Epithelial cell of esophagus (primary cell): ENCODE measurements at places on chromosomes 7 and 10.

GRCh38 chr7:75729851-75730274 lies 8.9 kb downstream of the HIP1 start:
- no peak for DNase-seq

DNA sequence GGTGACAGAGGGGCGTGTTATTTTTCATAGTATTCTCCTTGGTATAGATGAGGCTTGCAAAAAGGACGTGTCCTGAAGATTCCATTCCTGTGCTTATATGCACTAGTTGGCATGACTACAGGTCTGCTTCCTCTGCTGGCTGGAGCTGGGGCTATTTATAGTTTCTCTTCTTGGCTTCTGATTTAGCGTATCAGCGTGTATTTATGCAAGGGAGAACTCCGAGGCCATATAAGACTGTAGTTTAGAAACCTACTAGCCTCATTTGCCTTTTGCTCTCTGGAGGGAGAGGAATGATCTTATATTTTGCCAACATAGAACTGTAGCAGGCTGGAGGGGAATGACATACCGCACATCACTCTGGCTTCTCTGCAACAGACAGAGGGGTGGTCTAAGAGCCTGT lies 39.7 kb downstream of the CACNB2 start:
- no peak for DNase-seq

DNA sequence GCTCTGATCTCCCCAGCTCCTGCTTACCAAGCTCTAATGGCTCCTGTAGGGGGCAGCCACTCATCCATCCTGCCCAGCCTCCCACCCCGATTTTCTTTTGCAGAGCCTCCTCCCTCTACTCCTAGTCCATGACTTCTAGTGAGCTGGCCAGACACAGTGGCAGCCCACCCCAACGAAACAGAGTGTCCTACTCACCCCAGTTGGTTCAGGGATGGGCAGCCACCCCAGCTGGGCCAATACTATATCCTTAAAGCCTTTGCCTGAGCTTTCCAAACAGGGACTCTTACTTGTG lies 77.1 kb downstream of the GRID1 start:
- DNase-seq = no peak

DNA sequence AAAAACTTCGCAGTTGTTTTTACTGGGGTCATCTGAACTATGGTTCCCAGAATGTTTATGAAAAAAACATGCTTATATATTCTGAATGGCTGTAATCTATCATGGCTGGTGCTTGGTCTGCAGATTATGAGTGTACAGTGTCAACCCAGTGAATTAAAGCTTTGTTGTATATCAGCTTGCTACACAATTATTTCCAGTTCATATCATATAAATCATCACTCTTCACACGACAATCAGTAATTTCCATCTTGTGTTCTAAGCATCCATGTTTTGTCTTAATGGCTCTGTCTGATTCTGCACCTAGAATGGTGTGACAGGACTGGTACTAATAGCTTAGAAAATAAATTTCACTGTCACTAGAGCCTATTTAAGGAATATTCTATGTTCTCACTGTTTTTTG lies 83.6 kb downstream of the CABCOCO1 start:
- no peak for DNase-seq

DNA sequence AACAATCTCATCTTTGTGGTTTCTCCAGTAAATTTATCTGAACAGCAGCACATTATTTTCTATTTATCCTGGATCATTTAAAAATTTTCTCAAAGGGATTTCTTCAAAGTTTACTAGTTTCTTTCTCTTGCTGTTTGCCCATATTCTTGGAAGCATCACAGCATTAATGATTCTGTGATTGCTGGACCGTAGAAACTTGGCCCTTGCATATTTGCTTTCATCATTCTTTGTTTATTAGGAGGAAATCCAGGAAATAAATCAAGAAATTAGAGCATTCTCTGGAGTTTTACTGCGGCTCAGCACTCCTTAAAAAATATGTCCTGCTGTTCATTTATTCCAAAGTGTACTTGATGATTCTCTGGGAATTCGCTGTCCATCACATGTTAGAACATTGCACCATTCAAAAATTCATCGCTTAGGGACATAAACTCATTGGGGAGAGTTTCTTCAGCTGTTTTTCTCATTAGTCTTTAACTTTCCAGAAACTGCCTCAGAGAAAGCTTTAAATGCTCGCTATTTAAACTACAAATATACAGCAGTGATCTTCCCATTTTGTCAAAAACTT lies 264.0 kb upstream of the CDC14C start:
- no peak for DNase-seq

DNA sequence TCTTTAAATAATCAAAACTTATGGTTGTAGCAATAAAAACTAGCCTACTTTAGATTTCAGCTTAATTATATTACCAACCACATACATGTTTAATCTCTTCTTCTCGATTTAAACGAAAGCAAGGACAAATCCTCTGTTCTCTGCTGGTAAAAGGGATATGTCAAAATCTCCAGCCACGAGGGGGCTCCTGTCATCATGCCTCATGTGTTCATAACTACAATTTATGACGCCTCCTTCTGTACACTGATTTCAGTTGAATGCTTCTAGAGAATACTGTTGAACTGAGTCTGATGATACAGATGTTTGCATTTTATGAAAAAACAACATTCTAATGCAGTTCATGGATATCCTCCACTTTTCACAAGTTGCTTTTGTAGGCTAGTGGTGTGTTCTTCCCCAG lies 220.0 kb upstream of the DPP6 start:
- no peak for DNase-seq

DNA sequence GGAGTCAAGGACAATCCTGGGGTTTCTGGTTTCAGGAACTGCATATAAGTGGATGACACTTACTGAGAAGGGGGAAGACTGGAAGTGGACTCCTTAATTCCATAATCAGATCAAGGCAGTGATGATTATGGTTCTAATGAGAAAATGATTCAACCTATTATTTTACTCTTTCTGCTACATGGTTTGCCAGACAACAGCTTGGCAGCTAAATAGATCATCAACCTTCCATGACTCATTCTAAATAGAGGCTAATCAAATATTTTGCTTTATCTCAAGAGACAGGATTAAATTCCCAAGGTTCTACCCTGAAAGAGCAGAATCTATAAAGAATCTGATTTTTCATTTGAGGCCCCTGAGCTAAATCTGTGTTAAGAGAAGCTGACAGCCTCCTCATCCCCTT lies 46.3 kb downstream of the CNNM1 start:
- no peak for DNase-seq

DNA sequence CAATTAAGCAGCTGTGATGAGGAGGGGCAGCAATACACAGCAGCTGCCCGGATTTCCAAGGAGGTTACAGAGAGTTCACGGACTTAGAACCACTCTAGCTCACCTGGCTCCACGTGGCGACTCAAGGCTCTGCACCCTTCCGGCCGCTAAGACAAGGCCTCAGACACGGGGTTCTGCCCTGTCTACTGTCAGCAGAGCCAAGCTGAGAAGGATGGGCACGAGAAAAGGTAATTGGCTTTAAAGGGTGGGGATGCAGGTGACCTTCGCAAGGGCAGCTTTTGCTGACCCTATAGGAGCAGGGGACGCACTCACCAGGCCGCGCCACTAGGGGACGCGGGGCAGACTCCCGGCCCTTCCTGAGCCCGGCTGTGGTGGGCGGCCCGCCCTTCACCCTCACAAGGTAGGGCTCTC lies 152.4 kb downstream of the KIF20B start:
- DNase-seq = no peak

DNA sequence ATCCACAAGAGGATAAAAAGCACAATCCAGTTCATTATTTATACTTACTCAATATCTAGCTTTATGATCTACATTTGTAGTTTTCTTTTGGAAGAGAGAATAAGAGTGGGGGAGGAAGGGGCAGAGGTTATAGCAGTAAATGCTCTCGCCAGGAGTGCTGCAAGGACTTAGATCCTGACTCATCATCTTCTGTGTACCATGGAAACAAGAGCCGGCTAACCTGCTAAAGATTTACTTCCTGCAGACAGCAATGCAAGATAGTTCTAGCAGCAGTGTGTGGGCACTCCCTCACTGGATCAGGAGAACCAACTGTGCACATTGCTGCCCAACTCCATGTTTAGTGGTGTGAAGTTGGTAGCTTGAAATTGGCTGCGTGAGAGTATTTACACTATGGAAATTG lies 47.7 kb upstream of the TRIL start:
- DNase-seq = peak; percentile 69

- no peak for DNase-seq
Observed at GRCh38 chr10:95988702-95989101, 54.7 kb upstream of the CCNJ start.

DNA sequence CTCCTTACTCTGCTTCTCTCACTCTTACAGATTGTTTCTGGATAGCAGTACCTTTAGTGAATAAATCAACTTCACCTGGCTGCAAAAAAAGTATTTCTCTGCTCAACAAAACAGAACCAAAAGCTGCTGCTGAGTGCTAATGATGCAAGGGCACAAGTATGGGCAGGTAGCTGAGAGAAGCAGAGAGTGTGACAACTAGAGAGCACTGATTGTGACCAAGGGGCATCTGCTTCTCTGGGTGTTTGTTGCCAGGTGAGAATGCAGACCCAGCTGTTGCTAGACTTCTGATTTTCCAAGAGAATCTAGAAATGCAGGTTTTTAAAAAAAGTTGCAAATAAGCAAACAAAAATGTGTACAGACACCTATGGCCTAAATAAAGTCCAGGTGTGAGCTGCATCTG lies 25.3 kb upstream of the PPIF start:
- peak; percentile 67 for DNase-seq

GRCh38 chr10:94320285-94320914 lies 42.3 kb downstream of the NOC3L start:
- peak; percentile 65 for DNase-seq

DNA sequence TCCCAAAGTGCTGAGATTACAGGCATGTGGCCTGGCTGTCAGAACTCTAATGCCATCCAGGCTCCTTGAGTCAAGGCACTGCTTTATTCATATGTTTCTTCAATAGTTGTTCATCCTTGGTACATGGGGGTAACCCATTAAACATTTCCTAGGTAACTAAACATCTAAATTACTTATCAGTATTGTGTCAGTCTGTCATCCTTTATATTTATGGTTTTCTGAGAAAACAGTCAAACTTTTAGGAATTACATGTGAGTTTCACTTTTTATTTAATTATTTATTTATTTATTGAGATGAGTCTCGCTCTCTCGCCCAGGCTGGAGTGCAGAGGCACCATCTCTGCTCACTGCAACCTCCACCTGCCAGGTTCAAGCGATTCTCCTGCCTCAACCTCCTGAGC lies 45.5 kb upstream of the LAMB1 start:
- DNase-seq = no peak

GRCh38 chr10:14412624-14413023 lies 81.9 kb upstream of the FRMD4A start:
- no peak for DNase-seq

GRCh38 chr10:51314481-51314880 lies 240.2 kb downstream of the PRKG1 start:
- DNase-seq = no peak

GRCh38 chr7:30116771-30117170 lies 18.0 kb upstream of the MTURN start:
- no peak for DNase-seq

GRCh38 chr10:98170249-98171117 lies 36.0 kb downstream of the R3HCC1L start:
- DNase-seq = peak; percentile 69

DNA sequence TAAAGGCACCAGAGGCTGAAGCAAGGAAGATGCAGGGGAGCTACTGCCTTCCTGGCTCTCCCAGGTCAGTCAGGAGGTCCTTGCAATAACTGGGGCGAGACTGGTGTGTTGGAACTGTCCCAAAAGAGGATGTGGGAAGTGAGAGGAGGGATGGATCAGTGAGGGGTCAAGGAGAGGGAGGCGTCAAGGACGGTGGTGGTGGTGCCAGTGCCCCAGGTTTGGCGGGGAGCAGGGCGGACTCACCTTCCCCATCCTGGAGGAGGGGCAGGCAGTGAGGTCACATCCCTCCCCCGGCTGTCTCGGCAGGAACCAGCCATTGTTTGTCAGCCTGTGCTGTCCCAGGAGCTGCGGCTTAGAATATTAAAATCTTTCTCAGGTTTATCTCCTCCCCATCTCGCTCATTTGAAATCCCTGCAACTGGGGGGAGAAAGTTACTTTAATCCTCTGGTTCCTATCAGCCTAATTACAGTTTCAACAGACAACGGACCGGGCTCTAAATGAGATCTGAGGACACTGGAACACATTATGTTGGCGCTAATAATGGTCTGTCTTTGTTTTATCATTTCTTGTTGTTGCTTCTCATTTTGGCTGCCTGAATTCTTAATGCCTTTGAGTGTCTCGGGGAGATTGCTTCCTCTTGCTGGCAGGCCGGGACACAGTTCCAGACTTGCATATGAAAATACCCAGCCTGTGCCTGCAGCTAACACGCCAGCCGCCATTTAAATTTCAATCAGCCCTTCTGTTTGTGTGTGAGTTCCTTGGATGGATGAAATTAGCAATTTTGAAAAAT lies 387.5 kb downstream of the RPS24 start:
- DNase-seq = no peak

DNA sequence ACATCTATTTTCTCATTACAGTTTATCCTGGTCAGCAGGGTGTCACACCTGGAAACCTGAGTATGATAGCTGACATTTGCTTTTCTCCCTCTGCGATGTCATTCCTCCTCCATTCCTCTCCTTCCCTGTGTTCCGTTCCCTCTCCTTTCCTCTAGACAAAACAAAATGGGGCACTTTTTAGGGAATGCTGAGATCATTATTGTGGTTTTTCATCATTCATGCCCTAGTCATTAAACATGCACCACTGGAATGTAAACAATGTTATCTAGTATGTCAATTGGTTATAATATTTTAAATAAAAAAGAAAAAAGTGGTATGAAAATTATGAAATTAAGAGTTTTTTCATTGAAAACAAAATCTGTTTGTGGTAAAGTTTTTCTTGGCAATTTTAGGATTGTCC lies 132.6 kb downstream of the MAPK8 start:
- DNase-seq = peak; percentile 45

- DNase-seq = no peak
Observed at GRCh38 chr7:46900312-46901263, 681.3 kb downstream of the TNS3 start.
